ENCODE measurements at places on chromosomes 2 and 18.
A peak's percentile ranks its signal among the peaks of the same experiment; 100 is the strongest.

GRCh38 chr2:25161055-25161781 lies 7.2 kb downstream of the POMC start:
- no peak for DNase-seq

- DNase-seq = no peak
These were observed 45.2 kb upstream of the SCG2 start for GRCh38 chr2:223647258-223647952.

DNA sequence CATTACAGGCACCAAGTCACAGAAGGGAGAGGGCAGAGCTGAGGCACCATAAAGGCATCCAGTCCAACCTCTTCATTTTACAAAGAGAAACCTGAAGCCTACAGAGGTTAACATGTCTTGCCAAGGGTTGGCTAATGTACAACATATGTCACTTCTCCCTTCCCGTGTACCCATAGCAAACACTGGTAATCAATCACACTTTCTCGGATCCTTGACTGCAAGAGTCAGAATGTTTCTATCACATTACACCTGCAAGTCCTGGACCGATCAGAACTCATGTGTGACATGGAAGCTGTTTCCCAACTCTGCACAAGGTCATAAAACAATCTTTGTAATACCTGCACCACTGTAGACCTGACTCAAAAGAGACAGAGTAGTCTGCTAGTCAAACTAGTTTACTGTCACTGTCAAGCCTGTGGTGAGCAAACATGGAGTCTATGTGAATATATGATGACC lies 6.0 kb downstream of the ANKRD44 start:
- no peak for DNase-seq

DNA sequence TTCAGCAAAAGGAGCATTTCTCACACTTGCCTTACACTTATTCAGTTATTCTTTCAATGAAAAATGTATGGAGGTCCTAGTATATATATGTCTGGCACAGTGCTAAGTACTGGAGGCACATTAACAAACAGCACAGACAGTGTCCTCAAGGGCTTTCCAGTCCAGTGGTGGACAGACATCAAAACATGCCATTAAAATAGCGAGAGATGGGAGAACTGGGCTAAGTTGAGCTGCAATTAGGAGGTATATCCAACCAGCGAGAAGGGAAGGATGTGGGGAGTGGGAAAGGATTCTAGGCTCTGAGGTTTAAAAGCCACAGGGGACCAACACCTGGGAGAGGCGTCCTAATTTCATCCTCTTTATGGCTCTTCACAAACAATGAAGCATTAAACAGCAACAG lies 127.5 kb upstream of the TTC39C start:
- peak; percentile 91 for DNase-seq

- DNase-seq = no peak
These were observed 49.3 kb downstream of the SEMA4F start for GRCh38 chr2:74703373-74703772.

DNA sequence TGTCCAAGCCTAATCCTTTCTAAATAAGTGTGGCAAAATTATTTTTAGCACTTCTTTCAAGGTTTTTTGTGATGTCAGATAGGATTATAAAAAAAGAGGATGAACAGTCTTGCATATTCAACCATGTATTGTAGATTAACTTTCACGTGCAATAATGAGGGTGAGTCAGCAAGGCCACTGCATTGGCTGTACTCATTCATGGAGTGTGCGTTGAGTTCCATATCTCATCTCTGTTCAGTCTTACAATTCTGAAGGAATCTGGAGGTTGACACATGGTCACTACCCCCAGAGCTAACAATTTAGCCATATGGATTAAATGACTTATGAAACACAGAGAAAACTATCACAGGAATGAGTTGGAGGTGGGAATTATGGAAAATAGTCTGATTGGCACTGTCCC lies 810.5 kb downstream of the SLC4A3 start:
- no peak for DNase-seq

DNA sequence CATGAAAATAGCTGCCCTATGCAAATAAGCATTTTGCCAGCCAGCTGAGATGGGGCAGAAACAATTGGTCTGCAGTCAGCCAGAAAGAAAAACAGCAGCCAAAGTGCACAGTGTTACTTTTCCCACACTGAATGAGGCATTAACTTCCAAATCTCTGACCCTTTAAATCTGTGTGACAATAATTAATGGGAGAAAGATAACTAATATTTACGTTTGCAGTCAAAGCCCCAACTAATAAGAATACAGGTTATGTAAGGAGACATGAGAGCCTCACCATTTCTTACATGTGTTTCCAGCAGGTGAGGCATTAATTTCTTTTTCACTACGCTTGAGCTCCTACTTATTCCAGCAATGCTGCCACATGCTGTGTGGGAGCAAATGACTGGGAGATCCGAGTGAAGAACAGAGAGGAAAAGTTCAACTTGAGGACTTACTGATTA lies 339.0 kb downstream of the SATB2 start:
- DNase-seq = no peak

- DNase-seq = no peak
These were observed 72.3 kb upstream of the RAB12 start for GRCh38 chr18:8536922-8537321.

DNA sequence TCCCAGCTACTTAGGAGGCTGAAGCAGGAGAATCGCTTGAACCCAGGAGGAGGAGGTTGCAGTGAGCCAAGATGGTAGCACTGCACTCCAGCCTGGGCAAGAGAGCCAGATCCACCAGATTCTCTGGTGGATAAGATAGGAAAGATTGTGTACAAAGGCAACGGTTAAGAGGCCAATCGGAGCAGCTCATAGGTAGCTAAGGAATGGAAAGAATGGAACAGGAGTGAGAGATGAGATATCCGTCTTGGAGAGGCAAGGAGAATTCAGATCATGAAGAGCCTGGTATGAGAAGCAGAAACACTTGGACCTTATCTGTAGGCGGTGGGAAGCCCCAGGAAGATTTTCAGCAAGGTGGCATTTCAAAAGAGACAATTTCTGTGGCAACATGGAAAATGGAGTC lies 27.1 kb downstream of the TTR start:
- DNase-seq = no peak

- no peak for DNase-seq
These were observed 27.0 kb upstream of the LPIN1 start for GRCh38 chr2:11719230-11719977.

GRCh38 chr2:19864381-19864780 lies 37.4 kb downstream of the TTC32 start:
- no peak for DNase-seq

DNA sequence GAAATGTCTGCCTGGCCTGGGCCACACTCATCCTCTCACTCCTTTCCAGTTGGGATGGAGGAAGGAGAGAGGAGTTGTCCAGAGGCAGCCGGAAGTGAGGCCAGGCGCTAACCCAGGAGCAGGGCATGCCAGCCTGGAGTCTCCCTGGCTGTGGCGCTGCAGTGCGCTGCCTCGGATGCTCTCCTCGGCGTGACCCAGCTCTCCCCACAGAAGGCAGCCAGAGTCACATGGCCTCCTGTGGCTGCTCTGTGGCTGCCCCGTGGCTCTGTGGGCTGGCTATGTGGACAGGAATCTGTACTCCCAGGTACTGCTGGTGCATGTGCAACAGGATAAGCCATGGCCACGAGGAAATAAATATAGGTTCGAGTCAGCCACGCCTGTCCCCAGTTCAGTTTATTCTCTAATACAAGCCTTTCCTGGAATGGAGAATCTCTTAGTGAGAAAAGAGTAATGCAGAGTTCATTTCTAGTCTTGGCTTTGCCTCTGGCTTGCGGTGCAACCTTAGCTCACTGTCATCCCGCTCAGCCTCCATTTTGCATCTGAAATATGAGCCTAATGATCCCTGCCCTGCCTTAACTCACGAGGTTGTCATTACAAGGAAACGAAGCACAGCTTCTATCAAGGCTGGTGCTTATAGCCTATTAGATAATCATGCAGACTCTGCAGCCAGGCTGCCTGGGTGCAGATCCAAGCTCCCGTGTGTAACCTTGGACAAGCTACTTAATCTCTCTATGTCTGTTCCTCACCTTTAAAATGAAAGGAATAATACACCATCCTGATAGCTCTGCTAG lies 106.3 kb downstream of the ANTXR1 start:
- DNase-seq = no peak

DNA sequence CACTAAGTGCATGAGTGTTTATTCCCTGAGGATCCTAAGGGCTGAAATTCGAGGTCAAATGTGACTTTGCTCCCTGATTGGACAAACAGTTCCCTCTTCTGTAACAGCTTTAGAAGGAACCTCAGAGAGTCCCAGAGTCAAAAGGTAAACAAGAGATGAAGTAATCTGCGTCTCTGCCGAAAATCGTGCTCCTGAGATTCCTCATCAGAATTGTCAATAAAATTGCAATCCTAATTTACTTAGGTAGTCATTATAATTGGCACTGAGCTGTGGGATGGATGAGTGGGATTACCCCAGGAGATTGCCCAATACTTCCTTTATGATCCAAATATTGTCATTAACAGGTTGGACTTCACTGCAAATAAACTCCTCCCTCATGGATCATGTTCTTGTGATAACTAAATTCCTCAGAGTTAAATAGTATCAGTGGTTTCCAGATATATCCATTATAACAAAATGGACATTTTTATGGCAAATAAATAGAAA lies 907 bp upstream of the SUCLG1 start:
- no peak for DNase-seq

DNA sequence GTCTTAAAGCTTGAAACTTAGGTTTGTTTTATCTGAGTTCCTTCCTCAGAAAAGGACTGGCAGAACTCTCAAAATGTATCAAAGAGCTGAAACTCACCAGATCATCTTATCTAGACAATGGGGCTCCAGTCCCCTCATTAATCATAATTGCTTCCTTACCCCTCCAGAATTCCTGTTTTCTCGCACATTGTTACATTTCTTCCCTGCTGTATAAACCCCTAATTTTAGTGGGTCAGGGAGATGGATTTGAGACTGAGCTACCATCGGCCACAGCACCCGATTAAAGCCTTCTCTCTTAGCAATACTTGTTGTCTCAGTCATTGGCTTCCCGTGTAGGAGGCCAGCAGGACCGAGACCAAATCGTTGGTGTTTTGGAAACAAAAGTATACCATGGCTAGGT lies 71.8 kb upstream of the CABLES1 start:
- no peak for DNase-seq

- DNase-seq = no peak
These were observed 31.6 kb upstream of the NEB start for GRCh38 chr2:151765760-151766410.

GRCh38 chr2:100822587-100823248 lies 2.8 kb downstream of the NPAS2 start:
- DNase-seq = no peak

- DNase-seq = no peak
These were observed 48.4 kb downstream of the LRRTM1 start for GRCh38 chr2:80255918-80256781.

- no peak for DNase-seq
These were observed 50.0 kb upstream of the RFX8 start for GRCh38 chr2:101524806-101525430.

GRCh38 chr18:59927246-59927825 lies 27.5 kb downstream of the PMAIP1 start:
- no peak for DNase-seq

All from NCI-H2081 treated with DMSO at 0.1 percent for 48 hours (cell line).